ENCODE measurements at places on chromosomes 11 and 22.
A peak's percentile ranks its signal among the peaks of the same experiment; 100 is the strongest.

- no peak overlapping the region for H3K27ac ChIP-seq
- DNase-seq, result no peak
- no peak overlapping the region for H3K4me3 ChIP-seq
- no peaks in the 10 kb centered on the region for H3K36me3 ChIP-seq
- H3K27me3 ChIP-seq, result no peaks in the 10 kb centered on the region
Observed at GRCh38 chr22:28581016-28581415, 98.6 kb downstream of the TTC28 start.

GRCh38 chr22:49023879-49024774 is 803.5 kb downstream of the BRD1 start:
- no peaks in the 10 kb centered on the region for H3K36me3 ChIP-seq
- H3K4me3 ChIP-seq, result no peak overlapping the region
- no peak for DNase-seq
- no peak overlapping the region for H3K27ac ChIP-seq
- H3K27me3 ChIP-seq, result no peaks in the 10 kb centered on the region

DNA sequence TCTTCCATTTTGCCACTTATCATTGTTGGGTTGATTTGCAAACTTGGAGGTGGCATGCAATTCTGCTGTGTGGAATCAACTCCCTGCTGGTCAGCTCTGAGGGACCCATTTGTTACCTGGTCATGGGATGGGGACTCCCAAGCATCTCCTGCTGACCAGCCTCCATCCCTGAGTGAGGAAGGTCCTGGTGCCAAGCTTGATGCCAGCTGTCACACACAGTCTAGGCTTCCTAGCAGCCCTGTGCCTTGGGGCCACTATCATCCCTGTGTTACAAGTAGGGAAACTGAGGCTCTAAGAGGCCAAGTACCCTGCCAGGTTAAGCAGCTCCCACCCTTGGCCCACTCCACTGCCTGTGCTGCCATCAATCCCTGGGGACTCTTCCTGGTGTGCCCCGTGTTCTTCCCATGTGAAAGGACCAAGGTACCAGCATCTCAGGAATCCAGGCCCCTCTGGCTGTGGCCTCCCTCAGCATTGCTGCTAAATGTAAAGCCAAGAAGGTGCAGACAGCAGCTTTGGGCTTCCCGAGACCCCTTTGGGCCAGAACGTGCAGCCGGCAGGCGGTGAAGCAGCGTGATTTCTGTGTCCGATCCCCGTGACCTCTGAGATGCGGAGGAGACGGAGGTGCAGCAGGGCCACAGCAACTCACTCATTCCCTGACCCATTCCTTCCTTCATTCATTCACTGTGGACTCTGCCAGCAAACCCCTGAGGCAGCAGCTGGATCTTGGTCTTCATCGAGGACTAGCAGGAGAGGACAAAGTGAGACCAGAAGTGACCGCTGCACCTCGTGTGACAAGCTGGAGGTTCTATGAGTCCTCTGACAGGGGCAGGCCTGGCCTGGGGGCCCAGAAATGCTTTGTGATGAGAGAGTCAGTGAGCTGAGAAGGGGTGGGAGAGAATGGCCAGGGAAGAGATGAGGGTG is 49.7 kb downstream of the MYEOV start:
- DNase-seq, result peak; percentile 5
- no peaks in the 10 kb centered on the region for H3K27me3 ChIP-seq
- no peaks in the 10 kb centered on the region for H3K36me3 ChIP-seq
- H3K4me3 ChIP-seq, result no peak overlapping the region

- no peaks in the 10 kb centered on the region for H3K27me3 ChIP-seq
- H3K36me3 ChIP-seq, result no peaks in the 10 kb centered on the region
- H3K4me3 ChIP-seq, result no peak overlapping the region
- no peak for DNase-seq
Observed at GRCh38 chr11:22304337-22304961, 33.7 kb upstream of the SLC17A6 start.

DNA sequence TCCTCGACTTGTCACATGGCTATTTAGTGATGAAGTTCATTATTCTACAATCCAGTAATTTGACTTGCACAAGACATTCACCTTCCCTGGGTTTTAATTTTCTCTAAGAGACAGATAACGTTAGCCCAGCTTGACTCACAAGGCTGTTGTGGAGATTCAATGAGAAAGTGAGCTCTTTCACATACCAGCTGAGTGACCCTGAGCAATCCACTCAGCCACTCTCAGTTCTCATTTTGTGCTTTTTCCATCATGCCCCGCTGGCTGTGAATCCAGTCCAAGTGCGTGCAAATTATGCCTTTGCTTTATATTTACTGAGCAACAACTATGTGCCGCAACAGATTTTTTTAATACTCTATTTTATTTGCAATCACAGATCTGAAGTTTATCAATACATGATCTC is 176.5 kb downstream of the LARGE1 start:
- no peaks in the 10 kb centered on the region for H3K27me3 ChIP-seq
- peaks cover 6% of the 10 kb centered on the region for H3K4me1 ChIP-seq
- H3K4me3 ChIP-seq, result no peak overlapping the region
- no peak overlapping the region for H3K27ac ChIP-seq
- no peaks in the 10 kb centered on the region for H3K36me3 ChIP-seq
- DNase-seq, result no peak

GRCh38 chr22:50673231-50674129 is 857 bp downstream of the SHANK3 start:
- DNase-seq, result no peak
- peaks cover 10% of the 10 kb centered on the region for H3K36me3 ChIP-seq
- H3K27ac ChIP-seq, result peak overlapping the region; percentile 89
